GM23248 (cell line): ENCODE measurements at places on chromosomes 2 and 18. TPM values are rescaled to one million over a fixed set of nuclear protein-coding genes. Genes with fewer than 3 reads are reported as not detected.
A peak's percentile ranks its signal among the peaks of the same experiment; 100 is the strongest.

GRCh38 chr18:49728542-49728941, 84.8 kb downstream of the ACAA2 start:
- peak; percentile 66 for DNase-seq
- H3K4me1 ChIP-seq = peaks cover 27% of the 10 kb centered on the region
- no peaks in the 10 kb centered on the region for H3K27me3 ChIP-seq
- no peaks in the 10 kb centered on the region for H3K36me3 ChIP-seq
- no peak overlapping the region for H3K27ac ChIP-seq
- H3K4me3 ChIP-seq = no peak overlapping the region

DNA sequence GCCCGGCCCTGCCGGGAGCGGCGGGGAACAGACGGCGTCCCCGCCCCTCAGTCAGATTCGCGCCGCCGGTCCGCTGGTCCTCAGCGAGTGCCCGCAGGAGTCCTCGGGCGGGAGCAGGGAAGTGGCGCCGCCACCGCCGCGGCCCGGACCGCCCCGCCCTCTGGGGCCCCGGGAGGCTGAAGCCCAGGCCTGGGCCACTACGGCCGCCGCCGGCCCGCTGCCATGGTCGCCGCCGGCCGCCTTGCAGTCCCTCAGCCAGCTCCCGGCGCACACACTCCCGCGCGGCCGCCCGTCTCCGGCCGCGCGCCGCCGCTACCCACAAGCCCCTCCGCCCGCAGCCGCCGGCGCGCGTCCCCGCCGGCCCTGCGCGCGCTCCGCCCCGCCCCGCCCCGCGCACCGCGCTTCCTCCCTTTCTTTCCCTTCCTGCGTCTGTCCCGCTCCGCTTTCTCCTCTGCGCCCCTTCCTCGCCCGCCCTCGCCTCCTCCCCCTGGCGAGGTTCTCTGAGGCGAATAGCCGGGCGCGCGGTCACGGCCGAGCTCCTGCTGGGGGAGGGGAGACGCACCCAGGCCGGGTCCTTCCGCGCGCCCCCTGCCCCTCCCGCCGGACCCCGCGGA, at the start of gene ROCK2:
Gene ROCK2, minus strand, starts transcription at position 295 of the 614 bp plus-strand sequence. CDS start 500 bp downstream, outside the sequence.
- H3K4me1 ChIP-seq = peaks cover 34% of the 10 kb centered on the region
- no peaks in the 10 kb centered on the region for H3K27me3 ChIP-seq
- H3K27ac ChIP-seq = peak within 1 kb of the TSS; percentile 95
- peak within 1 kb of the TSS; percentile 94 for H3K4me3 ChIP-seq
- DNase-seq = peak; percentile 91
- H3K36me3 ChIP-seq = no peaks in the 10 kb centered on the region

GRCh38 chr2:158015428-158016076, 86.1 kb upstream of the UPP2 start:
- no peak for DNase-seq
- no peaks in the 10 kb centered on the region for H3K4me1 ChIP-seq
- H3K36me3 ChIP-seq = no peaks in the 10 kb centered on the region
- no peak overlapping the region for H3K4me3 ChIP-seq

GRCh38 chr2:234156326-234156725, 105.8 kb downstream of the SPP2 start:
- H3K36me3 ChIP-seq = no peaks in the 10 kb centered on the region
- H3K4me1 ChIP-seq = no peaks in the 10 kb centered on the region
- no peak overlapping the region for H3K27ac ChIP-seq
- no peak for DNase-seq

Gene MOCOS
- polyA plus RNA-seq = 14.3 and 17.9 TPM in 2 replicates

Gene SPDYA
- polyA plus RNA-seq = 0.56 and 1.2 TPM in 2 replicates

Gene LYG2
- not detected in 2 replicates for polyA plus RNA-seq

Gene UGT1A10
- polyA plus RNA-seq = not detected in 2 replicates

Gene PROM2
- polyA plus RNA-seq = 0.25 TPM in 1 of 2 replicates, not detected in the other
